ENCODE measurements at places on chromosomes 3 and 15. TPM values are rescaled to one million over a fixed set of nuclear protein-coding genes. Genes with fewer than 3 reads are reported as not detected.

Gene APPL1
- 39.3 TPM for total RNA-seq

Gene CDHR4
- total RNA-seq = under 0.01 TPM

Gene COL6A5
- total RNA-seq = not detected

Gene RAB7A
- 36.4 TPM for total RNA-seq
